ENCODE measurements at places on chromosomes 2 and 18.

DNA sequence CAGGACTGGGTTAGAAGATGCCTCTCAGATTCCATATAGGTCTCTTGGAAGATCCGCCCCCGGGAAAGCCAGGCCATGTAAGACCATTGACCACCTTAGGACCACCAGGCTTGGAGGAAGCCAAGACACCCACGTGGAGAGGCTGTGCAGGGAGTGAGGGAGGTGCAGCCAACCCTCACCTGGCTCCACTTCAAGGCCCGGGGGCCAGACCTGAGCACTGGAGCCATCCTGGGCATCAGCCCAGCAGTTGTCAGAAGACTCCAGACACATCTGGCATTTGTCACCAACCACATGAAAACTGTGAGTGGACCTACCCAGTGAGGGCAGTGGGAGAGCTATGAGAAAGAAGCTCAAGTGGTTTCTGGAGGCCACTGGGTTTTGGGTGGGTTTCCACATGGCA lies 214.4 kb downstream of the MYT1L start:
- DNase-seq: no peak

GRCh38 chr2:64840426-64840881 lies 148.7 kb upstream of the SLC1A4 start:
- no peak for DNase-seq

DNA sequence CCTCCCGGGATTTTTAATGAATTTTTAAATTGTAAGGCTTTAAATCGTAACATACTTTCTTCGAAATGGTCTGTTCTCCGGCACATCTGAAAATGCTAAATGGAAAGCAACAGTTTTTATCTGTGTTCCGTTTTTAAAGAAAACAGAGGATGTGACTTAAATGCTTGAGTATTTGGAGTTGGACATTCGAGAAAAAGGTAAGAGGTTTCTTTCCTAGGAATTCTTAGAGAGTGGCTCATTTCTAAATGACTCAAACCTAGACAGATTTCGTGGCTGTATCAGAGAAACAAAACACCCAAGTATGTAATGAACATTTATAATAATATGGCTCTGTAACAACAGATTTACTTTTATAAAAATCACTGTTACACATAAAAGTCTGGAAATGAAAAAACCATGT lies 177.6 kb upstream of the CCDC68 start:
- DNase-seq: no peak

DNA sequence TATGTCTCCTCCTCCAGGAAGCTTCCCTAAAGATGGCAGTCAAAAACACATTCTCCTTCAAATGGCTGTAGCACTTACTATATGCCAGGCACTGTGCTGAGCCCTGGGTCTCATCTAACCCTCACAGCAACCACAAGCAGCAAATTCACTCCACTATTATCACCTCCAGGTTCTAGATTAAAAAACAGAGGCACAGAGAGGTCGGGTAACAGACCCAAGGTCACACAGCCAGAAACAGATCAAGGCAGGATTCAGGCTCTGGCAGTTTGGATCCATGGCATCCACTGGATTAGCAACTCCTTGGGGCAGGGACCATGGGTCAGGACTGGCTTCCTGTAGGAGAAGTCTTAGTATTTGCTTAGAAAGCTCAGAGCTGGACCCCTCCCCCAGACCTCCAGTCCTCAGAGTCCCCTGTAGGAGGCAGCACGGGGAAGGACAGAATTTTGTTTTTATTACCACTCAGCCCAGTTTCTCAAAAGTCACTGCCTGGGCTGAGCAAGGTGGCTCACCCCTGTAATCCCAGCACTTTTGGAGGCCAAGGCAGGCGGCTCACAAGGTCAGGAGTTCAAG lies 34.4 kb downstream of the ZFP36L2 start:
- DNase-seq: peak; percentile 53

- DNase-seq: no peak
Observed at GRCh38 chr2:176409671-176410070, 140.4 kb downstream of the MTX2 start.

- no peak for DNase-seq
Observed at GRCh38 chr18:59515147-59515546, 156.1 kb upstream of the LMAN1 start.

DNA sequence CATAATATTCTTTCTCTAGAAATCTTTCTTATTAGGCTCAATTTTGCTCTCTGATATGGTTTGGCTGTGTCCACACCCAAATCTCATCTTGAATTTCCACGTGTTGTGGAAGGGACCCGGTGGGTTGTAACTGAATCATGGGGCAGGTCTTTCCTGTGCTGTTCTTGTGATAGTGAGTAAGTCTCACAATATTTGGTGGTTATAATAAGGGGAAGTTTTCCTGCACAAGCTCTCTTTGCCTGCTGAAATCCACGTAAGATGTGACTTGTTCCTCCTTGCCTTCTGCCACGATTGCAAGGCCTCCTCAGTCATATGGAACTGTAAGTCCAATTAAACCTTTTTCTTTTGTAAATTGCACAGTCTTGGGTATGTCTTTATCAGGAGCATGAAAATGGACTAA lies 73.8 kb downstream of the CAVIN2 start:
- peak; percentile 8 for DNase-seq

GRCh38 chr2:66456183-66457041 lies 21.5 kb downstream of the MEIS1 start:
- DNase-seq: peak; percentile 43

GRCh38 chr2:236661762-236662110 lies 92.1 kb downstream of the ACKR3 start:
- DNase-seq: no peak

DNA sequence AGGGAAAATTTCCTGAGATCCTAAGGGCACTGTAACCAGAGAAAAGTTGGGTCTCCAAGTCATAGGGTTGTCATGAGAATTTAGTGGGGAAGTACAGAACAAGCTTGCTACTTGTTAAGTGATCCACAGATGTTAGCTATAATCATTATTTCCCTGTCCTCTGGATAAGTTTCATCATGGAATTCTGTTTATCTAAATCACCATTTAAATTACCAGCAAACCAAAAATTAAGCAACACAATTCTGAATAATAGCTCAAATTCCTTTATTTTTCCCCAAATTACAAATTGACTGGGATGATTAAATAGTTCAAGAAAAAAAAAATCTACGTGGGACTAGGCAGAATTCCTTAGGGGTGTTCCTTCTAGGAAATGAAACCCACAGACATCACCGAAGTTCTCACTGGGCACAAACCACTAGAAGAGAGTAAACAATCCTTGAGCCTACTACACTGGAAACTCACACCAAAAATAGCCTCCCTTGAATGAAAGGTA lies 159.5 kb downstream of the COL6A3 start:
- no peak for DNase-seq

Data from hematopoietic multipotent progenitor cell treated with erythropoietin and hydrocortisone succinate and interleukin-3 and kit ligand, for 4 days (in vitro differentiated cells).